ENCODE measurements at places on chromosomes 1 and 21.

DNA sequence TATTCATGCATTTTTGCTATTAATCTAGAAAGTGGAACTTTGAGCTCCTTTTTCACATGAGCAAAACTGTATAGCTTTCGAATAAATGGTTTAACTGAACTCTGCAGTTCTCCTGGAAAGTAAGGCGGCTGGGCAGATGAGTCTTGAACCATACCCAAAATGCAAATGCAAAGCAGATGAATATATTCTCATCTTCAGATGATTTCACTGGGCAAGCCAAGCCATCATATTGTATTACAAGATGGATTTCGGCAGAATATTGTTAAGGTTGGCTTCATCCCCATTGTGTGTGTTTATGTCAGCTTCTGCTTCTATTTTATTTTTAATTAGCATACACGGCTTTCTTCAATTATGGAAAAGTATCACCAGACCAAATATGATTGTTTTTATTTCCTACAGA lies 209.6 kb downstream of the GREM2 start:
- peak; percentile 93 for DNase-seq

GRCh38 chr1:185008838-185009237 lies 34.5 kb upstream of the NIBAN1 start:
- DNase-seq, result no peak

DNA sequence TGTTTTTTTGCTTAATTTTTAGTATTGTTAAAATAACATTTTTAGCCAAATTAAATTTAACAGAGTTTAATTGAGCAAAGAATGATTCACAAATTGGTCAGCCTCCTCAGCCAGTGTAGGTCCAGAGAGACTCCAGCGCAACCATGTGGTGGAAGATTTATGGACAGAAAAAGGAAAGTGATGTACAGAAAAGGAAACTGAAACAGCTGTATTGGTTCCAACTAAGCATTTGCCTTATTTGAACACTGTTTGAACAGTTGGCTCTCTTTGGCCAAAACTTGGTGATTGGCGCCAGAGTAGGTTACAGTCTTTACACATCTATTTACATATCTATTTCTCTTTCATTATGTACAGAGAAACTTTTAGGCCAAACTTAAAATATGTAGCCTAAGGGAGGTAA lies 19.4 kb downstream of the RPS6KC1 start:
- peak; percentile 56 for DNase-seq

DNA sequence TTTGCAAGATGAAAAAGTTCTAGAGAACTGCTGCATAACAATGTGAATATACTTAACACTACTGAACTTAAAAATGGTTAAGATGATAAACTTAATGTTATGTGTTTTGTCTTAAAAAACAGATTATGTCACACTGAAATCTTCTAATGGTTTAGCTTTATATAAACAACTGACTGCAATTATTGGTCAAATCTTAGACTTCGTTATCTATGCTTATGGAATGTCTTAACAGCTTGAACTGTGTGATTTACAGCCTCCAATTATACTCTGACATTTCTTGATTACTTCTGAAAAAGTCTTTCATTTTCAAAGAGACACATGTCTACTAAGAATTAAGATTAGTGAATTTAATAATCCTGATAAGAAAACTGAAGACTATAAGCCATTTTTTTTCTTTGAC lies 71.1 kb downstream of the ZSWIM5 start:
- DNase-seq, result no peak

- DNase-seq, result no peak
Measured at GRCh38 chr1:9657521-9658032, 6.0 kb downstream of the PIK3CD start.

- peak; percentile 85 for DNase-seq
Measured at GRCh38 chr1:34984793-34985608, at the start of gene TMEM35B. TSS of gene TMEM35B (minus strand) at chr1:34985347. CDS start at chr1:34985305, 42 bp downstream.

GRCh38 chr1:178599745-178600144 lies 86.8 kb downstream of the TEX35 start:
- DNase-seq, result no peak

- DNase-seq, result peak; percentile 83
Measured at GRCh38 chr1:36366091-36366661, 19.5 kb downstream of the STK40 start.

DNA sequence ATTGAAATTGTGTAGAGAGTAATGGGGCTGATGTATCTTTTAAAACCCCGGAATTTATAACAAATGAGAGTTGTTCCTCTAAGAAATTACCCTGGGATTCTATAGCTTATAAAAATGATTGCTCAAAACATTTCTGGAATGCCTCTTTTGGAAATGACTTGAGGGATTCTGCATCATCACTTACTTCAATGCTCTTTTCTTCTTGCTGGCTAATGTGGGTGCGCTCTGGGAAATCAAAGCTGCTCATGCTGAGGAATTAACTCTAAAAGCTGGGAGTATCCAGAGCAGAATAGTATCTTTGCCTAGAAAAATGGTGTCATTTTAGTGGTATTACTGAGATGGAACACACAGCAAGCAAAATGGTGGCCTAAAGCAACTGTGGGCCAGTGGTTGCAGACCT lies 23.0 kb upstream of the TBX15 start:
- no peak for DNase-seq

- DNase-seq, result no peak
Measured at GRCh38 chr1:52426371-52426770, 22.0 kb downstream of the PRPF38A start.

- DNase-seq, result no peak
Measured at GRCh38 chr1:207875532-207875931, 35.4 kb downstream of the CD34 start.

DNA sequence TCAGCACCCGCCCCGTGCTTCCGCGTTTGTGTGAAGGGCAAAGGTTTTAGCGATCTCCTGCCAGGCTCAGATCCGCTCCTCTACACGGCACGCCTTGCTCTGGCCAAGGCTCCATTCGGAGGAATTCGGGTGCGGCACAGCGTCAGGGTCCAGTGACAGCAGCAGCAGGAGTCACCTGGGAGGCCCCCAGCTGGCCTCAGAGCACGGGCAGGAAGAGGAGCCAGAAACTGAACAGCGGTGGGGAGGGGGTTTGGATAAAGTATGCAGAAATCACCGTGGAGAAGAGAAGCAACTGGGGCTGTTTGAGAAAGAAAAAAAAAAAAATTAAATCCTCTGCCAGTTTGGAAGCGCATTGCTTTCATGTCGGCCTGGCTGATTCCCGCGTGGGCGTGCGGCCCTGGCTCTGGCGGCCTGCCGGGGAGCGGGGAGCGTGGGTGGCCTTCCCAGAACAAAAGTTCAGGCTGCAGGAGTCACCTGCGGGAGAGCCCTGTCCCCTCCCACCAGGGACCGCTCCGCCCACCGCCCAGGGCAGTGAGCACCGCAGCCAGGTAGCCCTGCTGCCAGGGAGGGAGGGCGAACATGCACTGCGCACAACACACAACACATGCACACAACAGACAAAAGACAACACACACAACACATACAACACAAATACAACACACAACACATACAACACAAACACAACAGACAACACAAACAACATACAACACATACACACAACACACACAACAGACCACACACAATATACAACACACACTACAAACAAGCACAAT lies 107.6 kb downstream of the ETS2 start:
- DNase-seq, result peak; percentile 87

DNA sequence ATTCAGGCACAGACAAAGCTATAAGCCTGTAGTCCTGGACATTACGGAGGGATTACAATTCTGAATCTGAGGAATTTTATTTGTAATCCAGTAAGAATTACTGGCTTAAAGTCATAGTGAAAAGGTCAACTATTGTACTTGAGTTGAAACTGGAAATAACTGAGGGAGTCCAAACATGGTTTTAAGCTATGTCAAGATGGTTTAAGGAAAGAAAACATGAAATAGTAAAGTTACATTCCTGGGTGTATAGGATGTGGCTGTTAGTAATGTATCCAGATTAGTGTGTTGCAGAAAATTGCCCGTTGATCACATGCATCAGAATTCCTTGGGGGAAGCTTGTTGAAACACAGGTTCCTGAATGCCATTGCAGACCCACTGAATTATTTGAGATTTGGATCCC lies 124.8 kb upstream of the GORAB start:
- DNase-seq, result peak; percentile 44

DNA sequence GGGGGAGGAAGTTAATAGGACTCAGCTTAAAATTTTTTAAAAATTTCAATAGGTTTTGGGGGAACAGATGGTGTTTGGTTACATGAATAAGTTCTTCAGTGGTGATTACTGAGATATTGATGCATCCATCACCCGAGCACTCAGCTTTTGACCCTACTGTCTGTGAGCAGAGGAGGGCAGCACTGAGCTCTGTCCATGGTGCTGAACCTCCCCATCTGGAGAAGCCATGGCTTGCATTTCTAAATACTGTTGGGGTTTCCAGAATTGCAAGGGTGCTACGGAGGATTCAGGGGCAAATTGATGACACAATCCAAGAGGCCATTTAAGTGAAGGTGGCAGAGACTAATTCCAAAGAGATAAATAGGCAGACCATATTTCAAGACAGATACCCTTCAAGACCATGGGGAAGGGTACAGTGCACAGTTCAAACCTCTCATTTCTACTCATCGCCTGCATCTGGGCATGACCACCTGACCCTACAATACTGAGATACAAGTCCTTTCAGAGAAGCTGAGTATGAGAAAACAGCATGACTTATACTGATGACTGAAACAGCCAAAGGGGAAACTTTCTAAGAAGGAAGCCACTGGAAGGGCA lies 17.2 kb downstream of the SYT2 start:
- peak; percentile 84 for DNase-seq

DNA sequence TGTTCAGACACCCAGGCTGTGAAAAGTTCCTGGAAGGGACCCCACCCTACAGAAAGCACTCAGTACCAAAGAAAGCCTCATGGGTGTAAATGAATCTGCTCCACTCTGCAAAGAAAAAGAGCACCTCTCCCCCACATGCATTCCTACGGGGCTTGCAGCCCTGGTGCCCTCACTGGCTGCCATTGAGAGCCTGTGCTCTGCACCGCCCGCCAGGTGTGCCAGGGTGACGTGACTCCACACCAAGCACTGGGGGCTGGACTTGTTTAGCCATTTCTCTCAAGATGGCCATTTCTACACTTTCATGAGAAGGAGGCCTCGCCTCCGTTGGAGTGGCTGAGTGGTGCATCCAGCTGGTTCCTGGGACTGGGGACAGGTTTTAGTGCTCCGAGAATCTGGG lies 380.5 kb upstream of the VAMP3 start:
- DNase-seq, result no peak

DNA sequence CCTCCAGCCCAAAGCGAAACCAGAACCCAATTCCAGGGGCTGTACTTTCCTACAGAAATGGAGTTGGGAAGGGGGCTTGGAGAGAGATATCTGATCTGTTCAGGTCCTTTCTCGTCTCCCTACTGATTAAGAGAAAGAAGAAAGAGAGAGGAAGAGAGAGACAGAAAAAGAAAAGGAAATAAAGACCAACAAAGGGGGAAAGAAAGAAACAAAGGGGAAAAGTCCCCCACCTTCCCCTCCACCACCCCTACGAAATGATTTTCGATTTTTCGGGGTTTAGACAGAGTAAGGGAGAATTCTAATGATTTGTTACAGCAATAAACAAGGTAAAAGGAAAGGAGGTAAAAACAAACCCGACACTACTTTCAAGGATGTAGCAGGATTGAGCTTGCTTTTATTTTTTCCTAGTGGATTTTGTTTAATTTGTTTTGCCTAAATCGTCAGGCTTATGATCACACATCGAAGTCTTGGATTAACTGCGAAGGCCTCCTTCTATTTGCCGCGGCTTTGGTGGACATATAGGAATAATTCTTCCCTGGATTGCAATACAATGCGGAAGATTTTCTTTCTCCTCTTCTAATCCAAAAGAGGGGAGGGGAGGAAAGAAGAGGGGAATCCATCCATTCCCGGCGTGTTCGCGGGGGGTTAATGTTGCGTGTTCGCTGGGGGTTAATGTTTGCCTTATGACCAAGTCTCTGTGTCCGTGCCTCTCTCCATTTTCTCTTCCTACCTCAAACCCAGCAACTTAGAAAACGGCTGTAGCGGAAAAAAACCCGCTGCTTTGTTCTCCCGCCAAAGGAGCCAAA lies 1.9 kb downstream of the TAL1 start:
- DNase-seq, result no peak

GRCh38 chr1:36847761-36848160 lies 186.6 kb downstream of the GRIK3 start:
- DNase-seq, result no peak

DNA sequence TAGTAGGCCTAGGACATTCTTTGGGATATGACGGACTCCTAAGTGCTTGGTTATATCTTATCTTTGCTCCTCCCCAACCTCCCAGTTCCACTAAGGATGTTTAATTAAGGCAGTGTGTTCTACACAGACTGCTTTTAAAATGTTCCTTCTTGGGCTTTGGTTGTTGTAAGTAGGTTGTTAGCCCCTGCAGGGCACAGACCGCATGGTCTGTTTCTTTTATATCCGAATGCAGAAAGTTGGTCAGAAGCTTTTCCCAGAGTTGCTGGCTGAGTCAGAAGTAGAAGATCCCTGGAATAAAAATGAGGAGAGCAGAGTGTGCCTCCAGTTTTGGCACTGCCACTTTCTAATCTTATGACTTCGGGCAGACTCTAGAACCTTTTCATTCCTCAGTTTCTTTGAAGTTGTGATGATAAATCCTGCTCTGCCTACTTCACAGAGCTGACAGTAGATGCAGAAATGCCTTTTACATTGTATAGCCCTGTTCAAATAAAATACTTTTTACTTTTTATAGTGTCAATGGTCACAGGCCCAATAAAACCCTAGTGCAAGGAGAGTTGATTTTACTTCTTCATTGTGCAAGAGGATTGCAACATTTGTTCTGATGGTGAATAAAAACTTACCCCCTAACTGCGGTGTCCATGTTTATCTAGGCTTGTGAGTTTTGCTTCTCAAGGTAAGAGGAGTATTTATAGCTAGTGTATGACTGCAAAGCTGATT lies 18.4 kb downstream of the FMN2 start:
- DNase-seq, result no peak

DNA sequence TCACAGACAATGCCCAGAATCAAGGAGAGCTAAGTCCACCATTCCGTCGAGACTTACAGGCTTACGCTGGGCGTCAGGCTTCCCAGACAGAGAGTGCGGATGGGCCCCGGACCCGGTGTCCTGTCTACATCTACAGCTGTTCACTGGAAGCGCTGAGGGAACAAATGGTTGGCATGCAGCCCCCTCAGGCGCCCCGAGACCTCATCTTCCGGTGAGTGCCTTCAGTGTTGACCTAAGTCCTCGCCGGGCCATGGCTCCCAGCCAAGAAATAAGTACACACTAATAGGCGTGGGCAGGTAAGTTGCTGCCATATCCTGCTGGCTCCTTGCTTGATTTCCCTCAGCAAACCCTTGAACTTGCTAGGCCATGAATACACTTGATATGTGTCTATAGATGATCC lies 26.2 kb downstream of the HYI start:
- no peak for DNase-seq

DNA sequence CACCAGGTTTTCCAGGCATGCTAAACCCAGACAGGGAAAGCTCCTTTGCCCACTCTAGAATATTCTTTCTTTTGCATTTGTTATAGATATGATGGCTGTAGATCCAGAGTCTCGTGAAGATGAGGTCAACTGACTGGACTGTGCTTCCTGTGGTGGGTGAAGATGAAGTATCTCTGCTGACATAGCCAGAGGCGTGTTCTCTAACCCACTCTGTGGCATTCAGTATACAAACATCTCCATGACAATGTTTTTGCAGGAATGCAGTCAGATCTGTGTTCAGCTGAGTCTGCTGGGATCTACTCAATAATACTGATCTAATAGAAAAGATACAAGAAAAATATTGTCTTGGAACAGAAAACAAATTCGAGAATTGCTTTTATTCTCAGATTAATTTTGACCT lies 11.3 kb downstream of the RWDD2B start:
- DNase-seq, result no peak
